ENCODE measurements at places on chromosomes 2 and 18.
A peak's percentile ranks its signal among the peaks of the same experiment; 100 is the strongest.

DNA sequence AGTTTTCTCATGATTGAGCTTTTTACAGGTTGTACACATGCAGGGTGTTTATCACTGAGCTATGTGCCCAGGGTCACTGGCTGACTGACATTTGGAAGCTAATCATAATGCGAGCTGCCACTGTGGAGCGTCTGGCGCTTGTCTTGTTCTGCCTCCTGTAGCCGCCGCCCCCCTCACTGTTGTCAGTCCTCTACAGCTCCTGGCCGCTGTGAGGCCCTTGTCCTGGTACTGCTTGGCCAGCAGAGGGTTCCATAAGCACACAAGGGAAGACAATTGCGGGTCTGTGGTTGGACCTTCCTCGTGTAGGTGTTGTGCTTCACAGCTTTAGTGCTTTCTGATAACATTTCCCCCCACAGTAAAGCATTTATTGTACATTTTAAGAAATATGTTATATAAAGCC, 105.6 kb upstream of the LDLRAD4 start:
- DNase-seq, result no peak

DNA sequence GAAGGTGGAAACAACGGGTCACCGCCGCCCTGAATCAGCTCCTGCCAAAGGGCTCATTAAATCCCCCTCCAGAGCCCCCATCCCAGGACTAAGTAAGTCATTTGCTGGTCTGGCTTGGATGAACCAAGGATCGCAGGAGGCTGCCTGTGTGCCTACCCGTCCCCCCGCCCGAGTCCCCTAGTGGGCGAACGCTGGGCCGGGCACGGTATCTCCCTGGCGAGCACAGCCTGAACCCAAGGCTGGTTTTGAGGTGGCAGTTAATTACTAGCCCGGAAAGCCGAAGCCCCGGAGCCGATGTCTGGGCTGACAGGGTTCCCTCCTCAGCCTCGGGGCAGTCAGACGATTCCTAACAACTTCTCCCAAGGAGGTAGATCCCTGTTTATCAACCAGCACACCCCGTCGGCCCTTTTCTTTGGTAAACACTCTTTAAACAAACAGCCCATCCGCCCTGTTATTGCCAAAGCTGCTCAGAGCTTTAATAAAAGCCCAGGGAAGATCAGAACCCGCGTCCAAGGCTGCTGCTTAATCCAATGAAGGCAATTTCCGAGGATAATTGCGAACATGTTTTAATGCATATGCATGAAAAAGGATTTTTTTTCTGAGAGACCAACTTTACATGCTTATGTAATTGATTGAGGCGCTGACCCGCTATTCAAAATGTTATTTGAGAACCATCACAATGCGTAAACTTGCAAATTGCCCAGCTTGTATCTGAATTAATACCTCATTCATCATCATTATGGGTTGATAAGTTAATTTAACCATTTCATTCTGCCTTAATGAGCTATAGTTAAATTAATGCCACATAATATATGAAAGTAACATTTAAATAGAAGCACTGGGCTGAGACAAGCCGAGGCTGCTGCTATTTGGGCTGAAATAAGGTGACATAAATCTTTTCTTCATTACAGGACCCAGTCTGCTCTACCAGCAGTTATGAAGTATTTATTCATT, 10.5 kb downstream of the EVX2 start:
- no peak for DNase-seq

DNA sequence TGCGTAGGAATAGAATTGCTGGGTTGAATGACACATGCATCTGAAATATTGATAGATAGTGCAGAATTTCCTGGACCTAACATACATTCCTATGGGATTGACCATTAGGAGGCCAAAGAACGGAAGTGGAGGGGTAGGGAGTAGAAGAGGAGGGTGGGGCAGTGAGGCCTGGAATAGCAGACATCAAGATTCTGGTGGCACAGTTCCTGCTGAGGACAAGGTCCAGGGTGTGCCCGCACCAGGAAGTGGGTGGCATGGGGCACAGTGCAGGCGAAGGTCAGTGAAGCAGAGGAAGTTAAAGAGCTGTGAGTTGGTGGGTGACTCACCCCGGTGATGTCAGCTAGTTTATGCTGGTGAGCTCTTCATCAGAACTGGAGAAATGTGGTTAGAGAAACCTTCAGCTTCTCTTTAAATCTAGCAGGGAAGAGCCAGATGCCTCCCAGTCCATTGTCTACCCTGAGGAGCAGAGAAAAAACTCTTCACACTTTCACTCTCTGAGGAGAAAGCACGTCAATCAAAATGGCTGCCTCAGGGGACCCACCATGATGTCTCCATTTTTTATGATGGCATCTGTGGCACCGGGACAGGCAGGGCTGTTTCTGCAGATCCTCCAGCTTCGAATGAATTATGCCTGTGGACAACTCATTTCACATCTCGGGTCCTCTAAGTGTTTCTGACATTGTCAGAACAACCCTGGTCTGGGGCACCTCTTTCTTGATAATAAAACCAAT, 55.9 kb upstream of the CTLA4 start:
- DNase-seq, result no peak

DNA sequence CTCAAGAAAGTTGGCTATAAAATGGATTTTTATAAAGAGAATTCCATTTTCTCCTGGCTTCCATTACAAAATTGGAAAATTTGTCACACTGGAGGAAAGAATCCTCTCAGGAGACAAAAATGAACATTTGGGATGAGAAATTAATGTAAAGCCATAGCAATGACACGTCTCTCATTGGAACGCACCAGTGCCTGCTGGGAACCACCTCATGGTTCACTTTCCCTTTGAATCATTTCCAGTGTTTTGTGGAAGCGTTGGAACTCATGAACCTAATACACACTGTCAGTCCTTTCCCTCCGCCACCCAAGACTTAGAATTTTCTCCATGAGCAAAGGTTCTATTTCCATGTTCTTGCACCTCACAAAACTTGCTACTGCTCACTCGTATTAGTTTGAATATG, 21.0 kb upstream of the NRP2 start:
- DNase-seq, result no peak

GRCh38 chr18:11047817-11048216, 101.6 kb downstream of the PIEZO2 start:
- no peak for DNase-seq

GRCh38 chr2:147325990-147326389, 518.8 kb upstream of the ACVR2A start:
- no peak for DNase-seq

DNA sequence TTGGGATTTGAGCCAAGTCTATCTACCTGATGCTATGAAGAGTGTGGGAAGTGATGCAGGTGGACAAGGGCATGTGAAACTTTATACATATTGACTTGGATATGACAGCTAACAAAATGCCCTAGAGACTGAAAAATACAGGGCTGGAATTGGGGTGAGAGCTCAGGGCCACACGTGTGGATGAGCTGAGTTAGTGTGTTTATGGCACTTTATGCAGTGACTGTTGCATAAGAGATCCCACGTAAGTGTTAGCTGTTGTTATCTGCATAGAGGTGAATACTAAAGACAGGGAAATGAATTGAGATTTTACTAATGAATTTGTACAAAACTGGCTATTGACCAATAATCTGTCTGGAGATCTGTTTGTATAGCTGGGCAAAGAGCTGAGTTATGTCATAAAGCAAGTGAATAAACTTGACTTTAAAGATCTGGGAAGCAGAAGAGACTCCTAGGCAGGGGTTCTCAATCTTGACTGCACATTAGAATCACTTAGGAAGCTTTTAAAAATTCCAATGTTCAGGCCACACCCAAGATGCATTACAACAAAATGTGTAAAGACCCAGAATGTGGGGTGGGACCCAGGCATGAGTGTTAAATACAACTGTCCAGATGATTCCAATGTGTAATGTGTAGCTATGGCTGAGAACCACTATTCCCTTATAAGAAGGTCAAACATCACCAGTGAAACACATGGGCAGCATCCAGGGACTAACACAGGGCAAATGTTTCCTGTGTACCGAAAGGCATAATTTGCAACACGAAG, 74.2 kb upstream of the STK17B start:
- no peak for DNase-seq

GRCh38 chr2:65708086-65708485, 275.7 kb upstream of the SPRED2 start:
- no peak for DNase-seq

GRCh38 chr2:127909019-127909418, 23.3 kb upstream of the AMMECR1L start:
- DNase-seq, result no peak

- peak; percentile 5 for DNase-seq
These were observed 102.8 kb downstream of the HIBCH start for GRCh38 chr2:190216829-190217228.

DNA sequence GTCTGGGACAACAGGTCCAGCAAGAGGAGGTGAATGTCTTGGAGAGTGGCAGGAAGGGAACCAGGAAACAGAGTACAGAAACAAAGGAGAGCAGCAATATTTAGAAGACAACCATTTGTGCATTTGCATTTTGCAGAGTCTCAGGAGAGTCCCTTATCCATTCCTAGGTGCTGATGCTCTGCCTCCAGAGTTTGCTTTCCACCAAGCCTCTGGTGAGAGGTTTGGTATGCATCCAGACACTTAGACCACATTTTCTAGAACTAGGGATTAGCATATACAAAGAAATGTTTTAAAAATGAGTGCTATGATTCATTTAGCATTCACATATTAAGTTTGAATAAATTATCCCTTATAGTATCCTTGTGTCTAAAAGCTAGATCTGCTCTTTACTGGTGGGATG, 18.5 kb upstream of the LRATD1 start:
- DNase-seq, result no peak

- DNase-seq, result no peak
These were observed 143.4 kb downstream of the NCKAP5 start for GRCh38 chr2:133424876-133425275.

DNA sequence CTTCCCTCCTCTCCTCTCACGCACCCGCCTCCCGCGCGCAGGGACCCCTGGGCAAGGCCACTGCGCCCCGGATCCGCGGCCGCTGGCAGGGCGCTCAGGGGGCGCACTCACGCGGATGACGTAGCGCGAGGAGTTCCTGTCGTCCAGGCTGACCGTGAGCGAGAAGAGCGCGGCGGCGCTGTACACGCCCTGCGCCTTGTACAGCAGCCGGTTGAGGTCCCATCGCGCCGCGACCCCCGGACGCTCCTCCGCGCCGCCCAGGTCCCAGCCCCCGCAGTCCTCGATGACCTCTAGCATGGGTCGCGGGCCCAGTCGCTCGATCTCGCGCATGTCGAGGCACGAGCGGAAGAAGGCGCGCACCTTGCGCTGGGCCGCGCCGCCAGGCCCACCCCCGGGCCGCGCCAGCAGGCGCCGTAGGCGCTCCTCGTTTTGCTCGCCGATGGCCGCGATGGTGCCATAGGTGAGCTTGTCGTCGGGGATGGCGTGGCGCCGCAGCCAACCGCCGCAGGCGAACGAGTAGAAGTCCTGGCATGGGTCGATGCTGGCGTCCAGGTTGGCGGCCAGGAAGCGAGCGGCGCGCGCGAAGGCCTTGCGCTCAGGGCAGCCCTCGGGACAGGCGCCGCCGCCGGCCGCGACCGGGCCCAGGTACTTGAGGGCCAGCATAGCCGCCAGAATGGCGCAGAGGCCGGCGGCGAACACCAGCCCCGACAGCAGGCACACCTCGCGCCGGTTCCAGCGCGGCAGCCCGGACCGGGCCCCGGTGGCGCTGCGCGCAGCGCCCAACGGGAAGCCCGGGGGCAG, 1.7 kb downstream of the ECEL1 start:
- DNase-seq, result no peak

- no peak for DNase-seq
These were observed 108.3 kb downstream of the SPP2 start for GRCh38 chr2:234158812-234159211.

DNA sequence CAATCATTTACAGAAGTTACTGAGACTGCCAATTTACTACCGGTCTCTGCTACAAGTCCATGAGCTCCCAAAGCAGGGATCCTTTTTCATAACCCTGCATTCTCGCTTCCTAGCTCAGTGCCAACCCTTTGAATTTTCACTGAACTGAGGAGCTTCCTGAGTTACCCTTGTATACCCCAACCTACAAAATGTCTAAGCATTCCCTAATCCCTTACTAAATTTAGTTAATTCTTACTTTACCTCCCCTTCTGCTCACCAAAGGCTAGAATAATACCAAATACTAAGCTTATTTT, 9.6 kb downstream of the MAT2A start:
- DNase-seq, result no peak

DNA sequence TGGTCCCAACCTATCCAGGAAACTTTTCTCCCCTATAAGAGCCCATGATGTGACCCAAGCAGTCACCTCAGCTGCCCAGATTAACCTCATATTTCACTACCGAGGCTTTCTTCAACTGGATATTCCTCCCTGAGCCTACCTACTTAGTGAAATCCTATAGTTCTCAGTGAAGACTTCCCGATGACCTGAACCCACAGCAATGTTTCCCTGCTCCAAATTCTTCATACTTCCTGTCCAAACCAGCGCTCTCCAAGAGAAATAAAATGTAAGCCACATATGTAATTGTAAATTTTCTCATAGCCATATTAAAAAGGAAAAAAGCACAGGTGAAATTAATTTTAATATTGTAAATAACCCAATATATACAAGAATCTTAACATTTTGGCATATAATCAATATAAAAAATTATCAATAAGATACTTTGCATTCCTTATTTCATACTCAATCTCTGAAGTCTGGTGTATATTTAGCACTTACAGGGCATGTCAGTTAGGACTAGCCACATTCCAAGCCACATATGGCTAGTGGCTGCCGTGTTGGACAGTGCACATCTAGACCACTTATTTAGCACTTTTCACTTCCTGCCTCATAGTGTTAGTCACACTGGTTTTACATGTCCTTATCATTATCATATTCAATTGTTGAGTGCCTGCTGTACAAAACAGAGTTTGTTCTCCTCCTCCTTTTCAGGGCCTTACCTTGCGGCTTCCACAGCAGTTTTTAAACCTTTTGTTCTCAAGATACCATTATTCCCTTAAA, 1.9 kb upstream of the STAT4 start:
- DNase-seq, result no peak

- DNase-seq, result no peak
These were observed 15.9 kb upstream of the IGFBP2 start for GRCh38 chr2:216617159-216617815.

DNA sequence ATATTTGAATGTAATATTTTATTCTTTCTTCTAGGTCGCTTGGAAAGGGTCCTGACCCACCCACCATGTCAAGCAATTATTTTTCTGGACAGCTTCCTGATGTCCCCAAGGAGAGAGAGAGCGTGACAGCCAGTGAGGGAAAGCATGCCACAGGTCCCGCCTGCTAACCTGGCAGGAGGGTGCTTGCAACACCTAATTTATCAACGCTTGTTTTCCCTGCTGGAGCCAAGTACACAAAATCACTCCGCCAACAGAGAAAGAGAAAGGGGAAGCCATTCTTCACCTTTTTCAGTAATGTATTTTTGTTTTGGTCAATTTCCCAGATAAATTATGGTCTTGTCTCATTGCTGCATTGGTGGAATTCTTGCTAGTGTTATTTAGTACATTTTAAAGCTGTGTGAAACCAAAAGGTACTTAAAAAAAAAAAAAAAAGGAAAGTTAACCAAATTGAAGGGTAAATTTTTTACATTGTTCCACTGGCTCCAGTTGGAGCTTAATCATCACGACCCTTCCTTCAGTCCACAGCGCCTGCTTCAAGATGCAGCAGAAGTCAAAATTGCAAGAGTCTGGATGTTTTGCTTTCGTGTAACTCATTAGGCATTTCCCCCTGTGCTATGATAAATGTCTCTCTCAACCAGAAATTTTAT, 88.5 kb upstream of the COPS8 start:
- DNase-seq, result no peak

- no peak for DNase-seq
These were observed 101.9 kb downstream of the NOL4 start for GRCh38 chr18:34122724-34123334.
